Stimulated activated CD8-positive, alpha-beta memory T cell treated with anti-CD3 and anti-CD28 coated beads, Interleukin-7, amount 100 ng/mL, for 48 hours (primary cell): ENCODE measurements at places on chromosomes 11 and 22.
A peak's percentile ranks its signal among the peaks of the same experiment; 100 is the strongest.

- no peak for DNase-seq
Measured at GRCh38 chr11:44899959-44900358, 50.7 kb downstream of the TP53I11 start.

DNA sequence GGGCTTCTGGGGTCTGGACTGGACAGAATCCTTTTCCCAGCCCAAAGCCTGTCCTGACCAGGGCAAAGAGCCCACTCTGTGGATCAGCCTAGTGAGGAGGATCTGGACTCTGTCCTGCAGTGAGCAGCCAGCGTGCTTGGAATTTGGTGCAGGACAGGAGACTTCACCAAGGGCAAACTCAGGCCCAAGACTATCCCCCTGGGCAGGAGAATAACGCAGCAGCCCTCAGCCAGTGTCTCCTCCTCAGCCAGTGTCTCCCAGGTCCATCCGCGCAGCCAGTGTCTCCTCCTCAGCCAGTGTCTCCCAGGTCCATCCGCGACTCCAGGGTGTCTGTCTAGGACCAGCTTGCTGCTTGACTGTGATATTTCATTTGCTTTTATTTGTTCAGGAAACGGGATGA lies 1334.0 kb downstream of the TBC1D22A start:
- DNase-seq = no peak

DNA sequence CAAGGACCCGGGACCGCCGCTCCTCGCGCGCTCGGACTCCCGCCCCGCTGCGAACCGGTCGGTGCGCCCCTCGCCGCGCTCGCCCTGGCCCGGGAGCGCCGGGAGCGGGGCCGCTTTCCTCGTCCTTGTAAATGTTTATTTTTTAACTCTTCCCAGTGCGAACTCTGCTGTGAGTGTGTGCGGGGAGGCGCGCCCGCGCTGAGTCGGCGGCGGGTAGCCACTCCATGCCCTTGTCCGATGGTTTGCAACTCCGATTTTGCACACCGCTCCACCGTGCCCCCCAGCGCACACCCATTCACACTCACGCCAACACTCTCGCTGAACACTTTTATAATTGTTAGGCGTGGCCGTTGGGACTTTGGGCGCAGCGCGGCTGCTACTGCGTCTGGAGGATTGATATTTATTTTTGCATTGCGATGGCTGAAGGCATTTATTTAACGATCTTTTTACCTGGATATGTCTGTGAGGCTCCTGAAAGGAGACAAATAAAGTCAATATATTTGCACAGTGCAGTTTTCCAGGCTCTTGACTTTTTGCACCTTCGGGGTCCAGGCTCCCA lies 1.0 kb downstream of the C11orf96 start:
- DNase-seq = no peak

DNA sequence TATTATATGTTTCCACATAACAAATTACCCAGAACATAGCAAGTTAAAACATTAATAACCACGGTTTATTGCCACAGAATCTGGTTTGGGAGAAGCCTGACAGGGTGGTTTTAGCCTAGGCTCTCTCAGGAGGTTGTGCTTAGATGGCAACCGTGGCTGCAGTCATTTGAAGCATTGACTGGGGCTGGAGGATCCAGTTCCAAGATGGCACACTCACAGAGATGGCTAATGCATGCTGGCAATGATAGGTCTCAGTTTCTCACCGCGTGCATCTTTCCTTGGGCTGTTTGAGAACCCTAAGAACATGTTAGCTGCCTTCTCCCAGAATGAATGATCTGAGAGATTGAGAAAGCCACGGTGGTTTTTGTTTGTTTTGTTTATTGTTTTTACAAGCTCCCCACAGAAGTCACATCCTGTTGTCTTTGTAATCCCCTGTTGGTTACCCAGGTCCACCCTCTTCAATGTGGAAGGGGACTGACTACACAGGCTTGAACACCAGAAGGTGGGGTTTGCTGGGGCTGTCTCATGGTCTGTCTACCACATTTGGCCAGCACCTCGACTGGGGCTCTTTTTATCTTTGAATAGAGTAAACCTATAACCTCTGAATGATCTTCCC lies 36.6 kb upstream of the GRAMD1B start:
- DNase-seq = no peak

DNA sequence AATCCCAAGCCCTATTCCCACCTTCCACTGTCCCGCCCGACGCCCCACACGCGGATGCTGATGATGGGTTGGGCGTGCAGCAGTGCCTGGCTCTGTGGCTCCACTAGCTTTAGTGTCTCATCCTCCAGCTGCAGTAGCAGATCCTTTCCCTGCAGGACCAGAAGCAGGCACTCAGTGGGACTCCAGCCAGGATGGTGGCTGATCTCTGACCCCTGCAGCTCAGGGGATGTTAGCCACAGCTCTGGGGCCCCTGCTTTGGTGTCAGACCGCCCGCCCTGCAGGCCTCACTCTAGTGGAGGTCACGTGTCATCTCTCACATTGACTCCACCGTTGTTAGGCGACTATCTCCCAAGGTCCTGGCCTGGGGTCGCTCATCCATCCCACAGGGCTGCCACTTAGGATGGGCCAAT lies 11.8 kb downstream of the SMPD1 start:
- DNase-seq = no peak

- DNase-seq = no peak
Measured at GRCh38 chr11:122723106-122723505, 67.6 kb downstream of the UBASH3B start.

DNA sequence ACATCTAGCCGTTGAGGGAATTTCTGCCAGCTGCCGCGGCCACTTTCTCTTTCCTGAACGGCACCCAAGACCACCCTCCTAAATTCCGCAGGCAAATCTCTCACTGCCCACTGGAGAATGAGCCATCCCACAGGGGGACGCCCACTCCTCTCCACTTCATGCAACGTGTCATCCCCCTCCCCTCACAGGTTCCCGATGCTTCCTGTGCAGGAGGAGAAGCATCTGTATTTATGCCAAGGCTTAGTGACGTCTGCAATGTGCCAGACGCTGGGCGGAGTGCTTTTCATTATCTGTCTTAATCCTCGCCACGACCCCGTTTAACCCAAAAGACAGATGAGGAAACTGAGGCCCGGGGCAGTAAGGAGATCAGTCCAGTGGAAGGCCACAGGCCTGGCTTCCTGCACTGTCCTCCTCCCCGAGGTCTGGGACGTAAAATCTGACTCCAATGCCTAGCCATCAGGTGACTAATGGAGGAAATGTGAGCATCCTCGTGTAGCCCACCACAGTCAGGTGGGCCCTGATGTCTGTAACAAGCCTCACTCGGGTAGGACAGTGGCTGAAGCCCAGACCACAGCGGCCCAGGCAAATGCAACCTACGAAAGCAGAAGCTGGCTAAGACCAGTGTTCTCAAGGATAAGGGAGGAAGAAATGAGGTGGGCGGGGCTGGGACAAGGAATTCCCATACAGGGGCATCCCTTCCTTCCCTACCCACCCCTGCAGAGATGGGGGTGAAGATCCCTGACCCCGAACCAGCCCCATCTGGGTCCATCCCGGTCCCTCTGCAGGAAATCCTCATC lies 23.1 kb downstream of the MN1 start:
- no peak for DNase-seq

GRCh38 chr11:36398231-36398953 lies 102.3 kb downstream of the PRR5L start:
- DNase-seq = no peak

GRCh38 chr11:8263109-8263768 lies 439 bp downstream of the LMO1 start:
- DNase-seq = no peak

DNA sequence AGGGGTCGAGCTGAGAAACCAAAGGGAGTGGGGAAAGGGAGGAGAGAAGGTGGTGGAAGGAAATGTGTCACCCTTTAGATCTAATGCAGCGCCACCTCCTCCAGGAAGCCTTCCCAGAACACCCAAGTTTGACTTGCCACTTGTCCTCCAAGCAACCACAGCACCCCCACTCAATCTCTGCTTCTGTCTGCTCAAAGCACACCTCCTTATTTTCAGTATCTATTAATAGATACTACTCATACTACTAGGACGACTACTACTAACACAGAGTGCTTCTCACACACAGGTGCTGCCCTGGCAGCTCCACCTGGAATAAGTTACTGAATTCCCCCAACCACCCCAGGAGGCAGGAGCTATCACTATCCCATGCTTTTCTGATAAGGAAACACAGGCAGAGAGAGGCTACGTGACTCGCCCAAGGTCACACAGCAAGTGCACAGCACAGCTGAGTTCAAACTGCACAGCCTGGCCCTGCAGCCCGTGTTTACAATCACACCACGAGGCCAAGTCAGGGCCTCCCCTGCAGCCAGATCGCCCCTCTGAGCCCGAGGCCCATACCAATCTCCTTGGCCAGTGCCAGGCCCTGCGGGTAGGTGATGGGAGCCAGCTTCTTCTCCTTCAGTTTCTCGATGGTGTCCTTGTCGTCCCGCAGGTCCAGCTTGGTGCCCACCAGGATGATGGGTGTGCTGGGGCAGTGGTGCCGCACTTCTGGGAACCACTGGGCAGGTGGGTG lies 13.2 kb downstream of the RAC2 start:
- DNase-seq = peak; percentile 92
